DMS79 (cell line): ENCODE measurements at places on chromosomes 7 and 10.

- no peak for DNase-seq
Observed at GRCh38 chr7:139230023-139230422, 1.0 kb upstream of the UBN2 start.

DNA sequence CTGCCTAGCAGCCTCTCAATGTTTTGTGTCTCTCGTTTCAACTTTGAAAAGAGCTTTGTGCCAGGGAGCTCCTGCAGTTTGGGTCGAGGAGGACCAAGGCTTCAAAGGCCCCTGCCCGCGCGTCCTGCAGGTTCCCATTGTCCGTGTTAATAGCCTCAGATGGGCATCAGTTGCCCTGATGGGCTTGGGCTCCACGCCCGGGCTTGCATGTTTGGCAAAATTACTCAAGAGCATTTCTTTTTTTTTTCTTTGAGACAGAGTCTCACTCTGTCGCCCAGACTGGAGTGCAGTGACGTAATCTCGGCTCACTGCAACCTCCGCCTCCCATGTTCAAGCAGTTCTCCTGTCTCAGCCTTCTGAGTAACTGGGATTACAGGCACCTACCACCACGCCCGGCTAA is 636.6 kb downstream of the SDK1 start:
- no peak for DNase-seq

- no peak for DNase-seq
Observed at GRCh38 chr7:79096361-79096805, 357.1 kb downstream of the MAGI2 start.

GRCh38 chr10:53841483-53842145 is 959.4 kb downstream of the PCDH15 start:
- no peak for DNase-seq

GRCh38 chr10:17758200-17758599 is 6.2 kb downstream of the TMEM236 start:
- DNase-seq, result no peak

DNA sequence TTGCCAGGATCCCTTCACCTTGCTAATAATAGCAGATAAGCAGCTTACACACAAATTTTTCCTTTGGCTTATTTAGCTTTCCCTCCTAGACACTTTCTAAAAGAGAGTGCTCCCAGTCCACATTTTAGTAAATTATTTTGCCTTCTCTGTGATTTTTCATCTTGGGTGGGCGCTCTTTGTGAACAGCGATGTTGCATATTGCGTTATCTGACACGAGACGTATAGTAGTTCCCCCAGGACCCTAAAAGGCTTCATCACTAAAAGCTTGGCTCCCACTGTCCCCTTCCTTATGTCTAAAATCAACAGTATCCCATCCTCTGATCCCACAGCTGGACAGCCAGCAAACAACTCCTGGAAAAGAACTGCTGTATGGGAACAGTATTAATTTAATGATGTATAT is 232.9 kb downstream of the DYNC1I1 start:
- no peak for DNase-seq

- DNase-seq, result no peak
Observed at GRCh38 chr7:135151533-135151932, 3.7 kb downstream of the TMEM140 start.

DNA sequence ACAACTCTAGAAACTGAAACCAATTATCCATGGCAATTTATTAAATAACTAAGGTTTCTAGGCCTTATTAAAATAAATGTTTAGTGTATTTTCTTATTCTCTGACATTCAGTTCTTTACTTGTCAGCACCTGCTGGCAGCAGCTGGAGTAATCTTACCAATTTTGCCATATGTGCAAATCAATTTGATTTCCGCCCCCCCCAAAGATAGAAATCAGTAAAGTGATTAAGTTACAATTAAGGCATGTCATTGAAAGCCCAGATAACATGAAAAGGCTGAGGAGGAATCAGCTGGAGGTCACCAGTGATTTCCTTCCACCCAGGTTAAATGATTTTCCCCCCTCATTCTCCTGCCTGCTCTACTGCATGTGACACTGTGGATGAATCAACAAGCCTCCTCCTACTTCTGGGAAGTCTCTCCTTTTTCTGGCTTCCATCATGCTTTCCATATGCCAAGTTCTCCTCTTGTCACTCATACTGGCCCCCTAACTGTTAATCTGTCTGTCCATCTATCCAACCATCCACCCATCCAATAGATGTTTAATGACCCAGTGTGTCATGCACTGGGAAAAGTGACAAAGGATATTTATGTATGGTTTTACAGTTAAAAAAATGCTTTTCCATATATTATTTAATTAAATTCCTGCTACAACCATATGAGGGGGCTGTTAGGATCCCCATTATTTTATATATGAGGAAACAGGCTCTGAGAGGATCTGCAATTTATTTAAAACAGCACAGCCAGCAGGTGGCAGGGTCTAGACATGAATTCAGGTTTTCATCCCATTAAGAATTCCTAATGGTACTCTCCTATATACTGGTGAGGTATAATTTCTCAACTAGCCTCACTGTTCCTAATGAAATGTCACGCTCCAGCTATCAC is 116.5 kb downstream of the ATXN7L1 start:
- DNase-seq, result peak; percentile 32

- no peak for DNase-seq
Observed at GRCh38 chr7:131076711-131077181, 250.9 kb upstream of the MKLN1 start.

DNA sequence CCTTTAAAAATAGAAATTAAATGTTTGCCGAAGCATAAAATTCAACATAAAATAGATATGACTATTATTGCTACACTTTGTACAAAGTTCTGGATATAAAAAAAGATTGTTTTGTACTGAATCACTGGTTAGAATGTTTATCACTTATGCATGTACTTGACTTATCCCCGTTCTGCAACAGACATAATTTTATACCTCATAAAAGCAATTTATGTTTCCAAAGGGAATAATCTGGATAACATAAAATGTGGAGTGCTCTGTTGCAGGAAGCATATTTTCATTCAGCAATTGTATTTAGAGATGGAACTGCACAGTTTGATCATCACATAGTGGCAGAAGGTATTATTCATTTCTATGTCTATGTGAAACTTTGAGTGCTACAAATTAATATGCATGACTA is 21.5 kb downstream of the SKAP2 start:
- no peak for DNase-seq

DNA sequence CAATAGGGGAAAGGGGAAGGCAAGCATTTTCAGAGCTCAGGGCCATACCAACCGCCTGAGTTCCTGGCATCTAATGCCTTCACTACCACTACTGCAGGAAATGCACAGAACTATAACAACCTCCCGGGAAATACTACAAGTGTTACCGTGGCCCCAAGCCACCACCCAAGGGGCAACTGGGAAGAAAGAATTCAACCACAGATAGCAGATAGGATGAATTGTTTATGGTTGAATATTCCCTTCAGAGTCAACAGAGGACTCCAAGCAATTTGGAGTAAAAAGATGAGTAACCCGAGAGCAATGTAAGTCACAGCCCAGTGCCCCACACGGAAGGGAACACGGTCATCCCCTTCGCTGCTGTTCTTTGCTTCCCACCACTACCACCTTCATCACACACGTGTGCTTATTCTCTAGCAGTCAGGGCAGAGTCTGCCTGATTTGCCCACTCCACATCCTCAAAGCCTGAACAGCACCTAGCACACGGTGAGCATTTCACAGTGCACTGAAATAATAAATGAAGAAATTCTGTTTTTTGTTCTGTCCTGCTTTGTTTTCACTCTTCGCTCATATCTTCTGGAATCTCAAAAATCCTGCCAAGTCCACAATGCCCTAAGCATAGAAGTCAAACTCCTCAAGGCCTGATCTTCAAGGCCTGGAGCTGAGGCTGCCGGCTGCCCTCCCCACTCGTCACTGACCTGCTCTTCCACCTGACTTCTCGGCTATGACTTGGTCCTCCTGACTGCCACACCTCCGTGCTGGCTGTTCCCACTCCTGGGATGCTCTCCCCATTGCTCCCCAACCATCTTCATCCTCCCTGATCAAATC is 221.1 kb downstream of the KCNMA1 start:
- DNase-seq, result no peak

GRCh38 chr10:75269605-75270004 is 33.8 kb upstream of the COMTD1 start:
- no peak for DNase-seq

DNA sequence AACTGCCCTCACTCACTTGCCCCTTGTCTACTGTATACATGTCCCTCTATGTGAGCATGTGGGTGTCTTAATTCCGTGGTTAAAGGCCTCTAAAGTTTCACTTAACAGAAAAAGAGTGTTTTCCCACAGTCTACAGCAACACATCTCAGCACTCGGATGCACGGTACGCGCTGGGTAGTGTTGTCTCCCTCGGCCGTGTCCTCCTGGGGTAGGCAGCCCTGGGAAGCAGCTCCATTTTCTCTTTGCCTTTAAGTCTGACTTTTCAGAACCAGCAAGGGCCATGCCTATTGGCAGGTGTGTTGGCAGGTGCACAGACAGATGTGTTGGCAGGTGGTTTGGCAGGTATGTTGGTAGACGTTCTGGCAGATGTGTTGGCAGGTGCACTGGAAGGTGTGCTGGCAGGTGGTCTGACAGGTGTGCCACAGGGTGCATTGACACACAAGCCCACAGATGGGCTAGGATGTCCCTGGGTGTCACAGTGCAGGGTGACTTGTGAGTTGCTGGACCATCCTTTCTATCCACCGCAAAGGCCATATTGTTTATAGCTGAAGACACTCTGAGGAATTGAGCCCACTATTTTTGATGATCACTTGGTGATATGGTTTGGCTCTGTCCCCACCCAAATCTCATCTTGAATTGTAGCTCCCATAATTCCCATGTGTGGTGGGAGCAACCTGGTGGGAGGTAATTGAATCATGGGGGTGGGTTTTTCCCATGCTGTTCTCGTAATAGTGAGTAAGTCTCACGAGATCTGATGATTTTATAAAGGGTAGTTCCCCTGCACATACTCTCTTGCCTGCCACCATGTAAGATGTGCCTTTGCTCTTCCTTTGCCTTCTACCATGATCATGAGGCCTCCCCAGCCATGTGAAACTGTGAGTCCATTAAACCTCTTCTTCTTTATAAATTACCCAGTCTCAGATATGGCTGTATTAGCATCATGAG is 296.9 kb downstream of the TNS3 start:
- DNase-seq, result no peak

DNA sequence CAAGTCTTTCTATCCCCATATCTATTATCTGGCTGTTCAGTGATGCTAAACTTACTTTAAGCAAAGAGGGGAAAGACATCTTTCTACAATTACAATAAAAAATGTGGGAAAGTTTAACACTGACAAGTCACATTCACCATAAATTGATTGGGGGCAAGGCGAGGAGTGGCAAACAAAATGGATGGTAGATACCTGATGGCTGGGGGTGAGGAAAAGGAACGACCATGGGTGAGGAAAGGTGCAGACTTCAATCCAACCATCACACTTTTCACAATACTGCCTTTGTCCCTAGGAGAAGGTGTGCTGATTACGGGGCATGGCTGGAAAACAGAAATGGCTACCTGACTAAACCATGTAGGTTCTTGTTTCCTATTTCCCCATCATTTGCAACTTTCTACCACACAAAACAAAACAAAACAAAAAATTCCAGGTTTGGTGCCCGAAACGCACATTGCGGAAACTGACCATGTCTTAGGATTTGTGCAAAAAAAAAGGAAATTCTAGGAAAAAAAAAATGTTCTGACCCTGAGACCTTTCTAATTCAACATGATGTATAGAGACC is 3.8 kb downstream of the RELN start:
- no peak for DNase-seq

GRCh38 chr7:135177028-135177696 is 6.7 kb upstream of the CYREN start:
- no peak for DNase-seq

- DNase-seq, result no peak
Observed at GRCh38 chr7:47757921-47758411, 176.1 kb upstream of the TNS3 start.
